Nucleus accumbens (tissue), 56 donors: ENCODE measurements at places on chromosomes 16 and 17.

GRCh38 chr17:59470624-59471297 lies 94.6 kb upstream of the DHX40 start:
- no peak for DNase-seq

GRCh38 chr17:8332688-8333087 lies 7.0 kb upstream of the ODF4 start:
- DNase-seq, result no peak

- DNase-seq, result peak; percentile 55
These were observed 198.9 kb downstream of the ZFHX3 start for GRCh38 chr16:72848759-72849664.

- peak; percentile 89 for DNase-seq
These were observed 4.8 kb upstream of the ARL4D start for GRCh38 chr17:43393944-43394482.

DNA sequence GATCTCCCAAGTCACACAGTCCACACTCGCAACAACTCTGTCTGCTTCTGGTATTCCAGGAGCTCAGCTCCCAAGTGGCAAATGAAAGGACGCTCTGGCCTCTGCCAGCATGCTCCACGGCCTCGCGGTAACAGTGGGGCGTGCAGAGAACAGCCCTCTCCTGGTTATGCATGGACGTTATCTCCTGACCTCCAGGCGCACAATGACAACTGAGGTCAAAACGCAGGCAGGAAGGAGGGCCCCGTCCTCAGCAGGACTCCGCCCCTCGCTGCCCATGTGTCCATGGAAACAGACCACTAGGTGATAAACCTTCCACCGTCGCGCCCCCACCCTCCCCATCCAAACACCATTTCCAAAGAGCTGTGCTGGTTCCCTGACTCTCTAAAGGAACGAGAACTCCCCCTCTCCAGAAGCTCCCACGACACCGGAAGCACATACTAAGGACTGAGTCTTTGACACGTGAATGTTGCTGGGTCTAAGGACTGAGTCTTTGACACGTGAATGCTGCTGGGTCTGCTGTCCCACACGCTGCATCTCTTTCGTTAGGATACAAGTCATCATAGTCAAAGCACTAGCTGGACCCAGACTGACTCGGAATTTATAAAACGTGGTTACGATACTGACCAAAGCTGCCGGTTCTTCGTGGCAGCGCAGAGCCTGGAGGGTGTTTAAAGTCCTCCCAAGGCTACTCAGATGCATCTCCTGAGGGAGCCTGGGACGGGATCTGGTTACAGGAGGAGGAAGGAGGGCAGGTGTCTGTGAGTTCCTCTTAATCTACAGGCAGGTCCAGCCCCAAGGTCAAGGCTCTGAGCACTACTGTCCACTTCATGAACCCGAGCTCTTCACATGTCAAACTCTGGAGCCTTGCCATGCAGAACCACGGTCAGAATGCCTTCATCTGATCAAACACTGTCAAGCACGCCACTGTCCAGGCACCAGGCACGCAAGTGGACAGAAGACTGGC lies 43.9 kb downstream of the KLHDC4 start:
- DNase-seq, result no peak

- DNase-seq, result no peak
These were observed 34.3 kb upstream of the PRSS54 start for GRCh38 chr16:58329135-58329534.
